ENCODE measurements at places on chromosomes 4 and X.
A peak's percentile ranks its signal among the peaks of the same experiment; 100 is the strongest.

GRCh38 chr4:159444678-159445077 is 341.8 kb downstream of the RAPGEF2 start:
- DNase-seq: no peak

DNA sequence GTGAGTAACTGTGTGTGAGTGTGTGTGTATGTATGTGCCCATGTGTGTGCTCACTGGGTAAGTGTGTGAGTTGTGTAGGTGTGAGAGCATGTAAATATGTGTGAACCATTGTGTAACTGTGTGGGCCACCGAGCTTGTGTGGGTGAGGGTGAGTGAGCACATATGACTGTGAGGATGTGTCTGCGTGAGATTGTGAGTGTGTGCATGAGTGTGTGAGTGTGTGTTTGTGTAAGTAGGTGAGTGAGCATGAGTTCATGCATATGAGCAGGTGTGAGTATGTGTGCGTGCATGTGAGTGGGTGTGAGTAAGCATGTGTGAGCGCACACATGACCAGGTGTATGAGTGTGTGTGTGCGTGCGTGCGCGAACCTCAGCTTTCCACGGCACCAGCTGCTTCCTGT is 1.4 kb upstream of the ATP2B3 start:
- no peak for DNase-seq

- no peak for DNase-seq
Observed at GRCh38 chrX:53211391-53211978, 13.5 kb downstream of the KDM5C start.

DNA sequence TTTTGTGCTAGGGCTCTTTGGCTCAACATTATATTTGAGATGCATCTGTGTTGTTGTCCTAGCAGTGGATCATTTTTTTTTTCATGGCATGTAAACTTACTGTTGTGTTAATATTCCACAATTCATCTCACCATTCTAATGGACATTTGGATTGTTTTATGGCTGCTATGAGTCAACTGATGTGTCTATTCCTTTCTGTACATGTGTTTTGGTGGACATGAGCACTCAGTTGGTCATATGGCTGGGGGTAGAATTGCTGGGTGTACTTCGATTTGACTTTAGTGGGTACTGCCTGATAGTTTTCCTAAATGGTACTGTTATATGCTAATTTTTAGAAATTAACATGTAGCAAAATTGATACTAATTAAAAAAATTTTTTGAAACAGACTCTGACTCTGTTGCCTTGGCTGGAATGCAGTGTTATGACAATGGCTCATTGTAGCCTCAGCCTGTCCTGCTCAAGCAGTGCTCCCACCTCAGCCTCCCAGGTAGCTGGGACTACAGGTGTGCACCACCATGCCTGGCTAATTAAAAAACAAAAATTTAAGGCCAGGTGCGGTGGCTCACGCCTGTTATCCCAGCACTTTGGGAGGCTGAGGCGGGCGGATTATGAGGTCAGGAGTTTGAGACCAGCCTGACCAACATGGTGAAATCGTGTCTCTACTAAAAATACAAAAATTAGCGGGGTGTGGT is 9.0 kb downstream of the FAM193A start:
- no peak for DNase-seq

DNA sequence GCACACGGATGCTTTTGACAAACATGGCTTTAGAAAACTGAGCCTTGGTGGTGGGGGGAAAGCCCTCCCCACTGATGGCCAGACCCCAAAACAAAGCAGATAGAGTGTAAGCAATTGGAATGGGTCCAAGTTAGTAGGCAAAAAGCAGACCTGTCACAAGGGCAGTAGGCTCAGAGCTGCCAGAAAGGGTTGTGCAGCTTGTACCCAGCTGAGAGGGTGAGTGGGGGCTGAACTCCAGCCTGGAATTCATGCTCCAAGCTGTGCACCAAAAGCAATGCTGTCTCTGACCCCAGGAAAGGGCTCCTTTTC is 101.1 kb upstream of the TEX13D start:
- no peak for DNase-seq

DNA sequence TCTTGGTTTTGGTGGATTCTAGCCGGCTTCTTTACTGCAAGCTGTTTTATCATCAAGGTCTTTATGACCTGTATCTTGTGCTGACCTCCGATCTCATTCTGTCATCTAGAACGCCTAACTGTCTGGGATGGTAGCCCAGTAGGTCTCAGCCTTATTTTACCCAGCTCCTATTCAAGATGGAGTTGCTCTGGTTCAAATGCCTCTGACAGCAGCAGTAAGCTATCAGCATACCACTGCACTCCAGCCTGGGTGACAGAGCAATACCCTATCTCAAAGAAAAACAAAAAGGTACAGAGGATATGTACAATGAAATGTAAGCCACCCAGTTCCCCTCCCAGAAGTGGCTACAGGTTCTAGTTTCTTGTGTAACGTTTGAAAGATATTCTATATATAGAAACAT is 36.1 kb downstream of the HERC6 start:
- no peak for DNase-seq

- DNase-seq: peak; percentile 1
Observed at GRCh38 chrX:153780678-153781427, at the start of gene SRPK3. Gene SRPK3, plus strand, starts transcription at chrX:153781041. Its CDS starts 46 bp downstream, at chrX:153781087.

GRCh38 chr4:2075987-2076907 is 17.1 kb downstream of the NAT8L start:
- DNase-seq: no peak

DNA sequence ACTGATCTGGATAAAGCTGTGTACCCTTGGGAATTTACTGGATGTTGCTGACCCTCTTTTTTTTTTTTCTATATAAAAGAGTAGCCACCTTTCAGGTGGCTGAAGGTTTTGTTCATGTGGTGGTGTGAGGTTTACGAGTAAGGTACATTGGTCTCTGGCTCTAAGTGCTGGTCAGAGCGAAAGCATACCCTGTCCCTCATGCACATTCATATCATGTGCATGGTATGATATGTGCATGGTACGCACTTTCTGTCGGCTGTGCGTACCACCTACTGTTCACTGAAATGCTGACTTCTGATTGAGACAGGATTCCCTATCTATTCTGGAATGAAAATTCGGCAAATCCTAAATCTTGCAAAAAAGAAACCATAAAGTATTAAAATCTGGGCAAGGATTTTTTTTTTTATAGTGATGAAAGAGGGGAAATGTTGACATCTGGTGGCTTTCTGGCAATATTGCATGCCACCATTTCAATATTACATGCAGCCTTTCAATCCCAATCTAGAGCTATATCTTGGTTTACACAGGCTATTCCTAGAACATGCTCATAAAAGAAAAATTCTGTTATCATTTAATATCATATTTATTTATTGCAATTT is 32.8 kb downstream of the FAM149A start:
- DNase-seq: peak; percentile 15
